ENCODE measurements at places on chromosomes 12 and 14.

- no peak for DNase-seq
Observed at GRCh38 chr12:2053691-2054090, 904 bp downstream of the CACNA1C start.

DNA sequence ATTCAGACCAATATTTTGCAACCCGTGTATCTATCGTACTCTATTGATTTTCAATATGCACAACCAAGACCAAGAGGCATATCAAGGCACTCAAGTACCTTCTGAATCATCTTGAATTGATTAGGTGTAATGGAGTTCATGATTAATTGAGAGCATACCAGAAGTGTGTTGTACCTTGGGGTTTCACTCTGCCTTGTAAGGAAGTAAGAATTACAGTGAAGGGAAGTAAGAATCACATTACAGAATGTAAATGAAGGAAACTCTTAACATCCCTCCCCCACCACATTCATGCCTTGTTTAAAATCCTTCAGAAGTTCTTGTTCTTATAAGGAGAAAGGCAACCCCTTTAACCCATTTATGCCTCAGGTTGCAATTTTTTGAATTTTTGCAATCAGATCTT is 5.4 kb upstream of the MGAT4C start:
- no peak for DNase-seq

- no peak for DNase-seq
Observed at GRCh38 chr12:20561871-20562270, 133.3 kb upstream of the SLCO1C1 start.

DNA sequence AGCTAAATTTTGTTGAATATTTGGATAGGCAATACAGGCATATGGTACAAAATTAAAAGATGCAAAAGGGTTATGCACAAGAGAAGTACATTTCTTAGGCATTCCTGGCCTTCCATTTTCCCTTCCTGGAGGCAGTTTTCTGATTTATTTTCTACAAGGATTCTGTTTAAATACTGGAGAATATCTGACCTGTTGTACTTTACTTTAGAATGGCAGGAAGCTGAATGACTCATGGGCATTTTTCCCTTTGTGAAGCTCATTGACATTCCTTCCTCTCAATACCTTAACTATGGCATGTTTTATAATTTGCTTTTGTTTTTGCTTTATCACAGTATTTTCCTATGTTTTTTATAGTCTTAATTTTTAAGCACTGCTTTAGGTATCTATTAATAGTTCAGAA is 62.7 kb downstream of the RCOR1 start:
- peak; percentile 8 for DNase-seq

DNA sequence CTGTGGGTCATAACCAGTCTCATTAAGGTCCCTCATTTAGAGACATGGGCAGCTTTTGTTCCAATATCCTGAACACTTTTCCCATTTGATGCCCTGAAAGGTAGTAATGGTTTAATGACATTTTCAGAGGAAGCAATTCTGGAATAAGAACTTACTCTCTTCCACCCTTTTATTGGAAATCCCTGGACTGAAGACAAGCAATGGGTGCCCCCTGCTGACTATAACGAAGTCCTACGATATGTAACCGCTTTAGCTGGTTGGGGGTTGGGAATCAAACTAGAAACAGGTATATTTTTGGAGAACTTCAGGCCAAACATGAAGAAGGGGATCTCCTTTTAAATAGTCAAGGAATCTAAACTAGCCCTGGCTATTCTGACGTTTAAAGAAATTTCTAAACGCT is 20.5 kb downstream of the SARNP start:
- no peak for DNase-seq

GRCh38 chr14:77640756-77641533 is 24.5 kb upstream of the SPTLC2 start:
- no peak for DNase-seq

DNA sequence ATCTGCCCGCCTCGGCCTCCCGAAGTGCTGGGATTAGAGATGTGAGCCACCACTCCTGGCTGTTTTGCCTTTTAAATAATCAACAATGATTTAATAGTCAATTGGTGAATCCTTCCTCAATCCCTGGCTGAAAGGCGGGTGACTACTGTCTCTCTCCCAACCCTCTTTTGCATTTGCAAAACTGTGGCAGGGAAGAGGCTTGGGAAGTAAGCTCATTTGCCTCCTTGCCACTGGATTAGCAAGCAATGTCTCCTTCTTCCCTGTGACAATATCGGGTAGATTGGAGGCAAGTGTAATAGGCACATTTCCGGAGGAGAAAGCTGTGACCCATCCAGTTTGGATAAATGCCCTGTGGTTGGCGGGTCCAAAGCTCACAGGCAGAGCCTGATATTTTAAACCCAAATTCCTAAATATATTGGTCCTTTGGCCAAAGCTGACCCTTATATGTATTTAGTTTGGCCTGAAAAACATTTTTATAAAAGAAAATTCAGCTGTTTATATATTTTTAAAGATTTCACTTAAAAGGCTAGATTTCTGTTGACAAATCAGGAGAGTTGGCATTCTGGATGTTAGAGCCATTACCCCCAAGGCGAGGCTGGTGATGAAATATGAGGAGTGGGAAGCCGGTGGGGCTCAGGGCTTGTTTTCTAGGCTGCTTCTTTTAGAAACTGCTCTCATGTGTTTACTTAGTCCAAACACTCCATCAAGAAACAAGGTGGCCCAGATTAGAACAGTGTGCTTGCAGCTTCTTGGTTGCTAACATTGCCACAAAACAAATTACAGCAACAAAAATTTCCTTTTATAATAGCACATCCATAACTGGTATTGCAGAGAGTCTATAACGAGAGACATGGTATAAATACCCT is 646.9 kb upstream of the TMEM132C start:
- no peak for DNase-seq

DNA sequence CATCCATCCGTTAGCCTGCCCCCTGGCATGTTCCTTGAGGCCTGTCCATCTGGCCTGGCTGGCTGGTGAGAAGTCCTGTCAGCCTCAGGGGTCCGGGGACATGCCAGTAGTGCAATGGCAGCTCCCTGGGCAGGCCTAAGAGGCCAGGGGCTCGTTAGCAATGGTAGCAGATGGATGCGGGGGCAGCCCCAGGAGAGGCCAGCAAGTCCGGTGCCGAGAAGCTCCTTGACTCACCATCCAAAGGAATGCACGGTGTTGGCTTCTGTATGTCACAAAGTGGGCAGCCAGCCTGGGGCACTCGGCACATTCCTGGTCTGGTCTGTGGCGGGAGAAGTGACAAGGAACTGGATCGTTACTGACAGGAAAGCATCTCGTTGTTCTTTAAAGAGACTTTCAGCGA is 319.9 kb downstream of the CACNA1C start:
- DNase-seq, result peak; percentile 22

DNA sequence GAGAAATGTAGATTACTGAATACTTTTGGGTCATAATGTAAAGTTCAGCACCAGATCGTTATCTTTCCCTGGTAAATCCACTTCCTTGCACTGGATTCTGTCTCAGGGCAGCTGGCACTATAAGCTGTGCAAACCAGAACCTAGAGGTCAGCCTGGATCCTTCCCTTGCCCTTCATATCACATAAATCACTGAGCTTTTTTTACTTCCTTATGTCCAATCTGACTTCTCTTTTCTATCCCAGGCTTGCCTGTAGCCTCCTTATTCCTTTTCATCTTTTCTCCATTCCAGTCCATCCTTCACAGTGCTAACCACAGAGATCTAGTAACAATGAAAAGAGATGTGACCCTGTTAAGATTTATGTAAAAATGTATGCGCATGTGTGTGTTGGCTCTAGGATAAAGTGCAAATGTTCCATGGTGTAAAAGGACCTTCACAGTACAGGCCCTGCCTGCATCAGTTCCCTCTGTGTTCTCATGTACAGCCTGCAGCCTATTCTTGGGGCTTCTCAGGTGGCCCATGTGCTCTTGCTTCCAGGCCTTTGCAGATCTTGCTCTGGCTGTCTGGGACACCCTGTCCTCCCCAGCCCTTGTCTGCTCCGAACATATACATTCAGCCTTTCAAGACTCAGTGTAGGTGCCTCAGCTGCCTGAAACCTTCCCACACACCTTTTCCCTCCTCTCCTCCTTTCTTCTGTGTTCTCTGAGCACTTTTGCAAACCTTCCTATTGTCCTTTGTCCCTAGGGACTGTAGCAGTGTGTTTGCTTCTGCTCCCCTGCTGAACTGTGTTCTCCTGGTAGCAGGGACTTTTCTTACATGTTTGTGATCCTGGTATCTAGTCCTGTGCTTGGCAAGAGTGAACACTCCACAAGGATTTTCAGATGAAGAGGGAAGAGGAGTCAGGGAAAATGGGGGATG is 30.0 kb downstream of the PELI2 start:
- DNase-seq, result no peak

- no peak for DNase-seq
Observed at GRCh38 chr14:59221568-59221967, 33.1 kb downstream of the DAAM1 start.

GRCh38 chr12:113766131-113766878 is 199.8 kb downstream of the RBM19 start:
- DNase-seq, result no peak

DNA sequence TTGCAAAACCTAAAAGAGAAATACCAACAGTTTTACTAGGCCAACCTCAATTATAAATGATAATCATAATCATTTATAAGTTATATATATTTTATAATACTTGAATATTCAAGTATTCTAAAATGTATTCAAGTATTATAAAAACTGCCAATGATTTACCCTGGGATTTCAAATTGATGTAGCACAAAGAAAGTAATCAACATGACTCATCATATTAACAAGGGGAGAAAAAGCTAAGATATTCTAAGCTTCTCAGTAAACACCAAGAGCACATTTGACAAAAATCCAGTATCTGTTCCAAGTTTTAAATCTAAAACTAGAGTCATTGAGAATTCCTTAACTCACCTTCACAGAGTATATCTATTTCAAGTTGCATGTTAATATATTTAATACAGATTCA is 56.1 kb downstream of the CAPZA3 start:
- no peak for DNase-seq

DNA sequence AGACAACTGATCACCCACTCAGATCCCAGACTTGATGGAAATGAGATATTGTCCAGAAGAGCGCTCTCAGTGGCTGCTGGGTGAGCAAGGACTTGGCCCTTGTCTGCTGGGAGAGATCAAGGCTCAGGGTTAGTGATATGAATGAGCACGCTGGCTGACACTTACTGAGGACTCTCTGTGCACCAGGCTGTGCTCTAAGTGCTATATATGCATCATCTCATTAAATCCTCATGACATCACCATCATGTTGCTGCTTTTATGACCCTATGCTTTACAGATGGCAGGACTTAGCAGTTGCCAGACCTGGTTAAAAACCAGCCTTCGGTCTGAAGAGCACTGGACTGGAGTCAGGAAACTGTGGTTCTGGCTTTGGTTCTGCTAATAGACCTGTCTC is 260.9 kb downstream of the VRK1 start:
- no peak for DNase-seq

DNA sequence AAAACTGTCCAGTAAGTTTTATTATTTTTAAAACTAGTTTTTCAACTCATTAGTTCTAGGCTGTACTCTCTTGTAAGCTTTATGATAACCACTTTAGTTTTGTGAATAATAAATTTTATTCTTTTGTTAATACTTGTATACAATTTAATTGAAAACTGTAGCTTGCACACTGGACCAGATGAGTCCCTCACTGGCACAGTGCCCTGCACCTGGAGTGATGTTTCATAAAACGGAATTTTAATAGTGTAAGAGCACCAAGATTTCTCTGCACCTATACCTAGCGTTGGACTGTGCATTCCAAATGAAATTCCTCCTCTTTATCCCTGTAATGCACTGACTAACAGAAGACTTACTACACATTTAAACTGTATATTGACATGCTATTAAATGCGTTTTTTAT is 80.8 kb downstream of the PRIMA1 start:
- no peak for DNase-seq

DNA sequence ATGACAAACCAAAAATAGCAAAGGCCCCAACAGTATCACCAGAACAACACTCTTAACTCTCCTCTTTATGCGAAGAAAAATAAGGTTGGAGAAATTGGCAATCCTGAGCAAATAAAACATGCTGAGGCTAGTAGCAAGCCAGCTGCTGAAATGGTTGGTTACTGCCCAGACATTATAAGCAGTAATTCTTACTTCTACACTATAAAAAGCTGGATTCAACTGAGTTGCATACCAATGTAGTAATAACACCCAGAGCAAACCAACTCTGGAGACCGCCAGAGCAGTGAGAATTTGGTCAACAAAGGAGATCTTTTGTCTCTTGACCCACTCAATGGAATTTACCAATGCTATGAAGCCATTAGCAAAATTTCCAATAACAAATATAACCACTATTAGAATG is 628 bp downstream of the TAS2R30 start:
- DNase-seq, result no peak

DNA sequence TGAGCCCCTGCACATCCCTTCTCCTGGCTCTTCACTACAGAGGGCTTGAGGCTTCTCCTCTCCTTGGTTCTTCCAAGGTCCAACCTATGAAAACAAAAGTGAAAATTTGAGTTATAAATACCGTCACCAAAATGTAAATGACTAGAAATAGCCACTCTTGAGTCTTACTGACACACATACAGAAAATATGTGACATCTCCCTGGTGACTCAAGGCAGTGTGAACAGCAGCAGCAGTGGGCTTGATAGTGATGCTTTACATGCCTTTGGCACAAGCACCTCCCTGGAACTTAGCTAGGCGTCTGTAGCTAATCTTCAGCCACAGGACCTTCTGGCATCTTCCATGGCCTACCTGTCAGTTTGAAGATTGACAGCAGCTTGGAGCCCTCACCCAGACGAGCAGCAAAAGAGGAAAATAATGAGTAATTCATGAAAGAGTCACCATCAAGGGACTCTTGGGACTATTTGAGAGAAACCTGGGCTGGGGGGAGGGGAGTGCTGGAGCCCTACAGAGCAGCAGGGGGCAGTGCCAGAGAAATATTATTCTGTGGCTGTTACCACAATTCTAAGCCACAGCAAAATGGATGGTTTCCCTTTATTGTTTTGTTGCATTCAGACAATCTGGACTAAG is 158.0 kb downstream of the KCNK10 start:
- no peak for DNase-seq

DNA sequence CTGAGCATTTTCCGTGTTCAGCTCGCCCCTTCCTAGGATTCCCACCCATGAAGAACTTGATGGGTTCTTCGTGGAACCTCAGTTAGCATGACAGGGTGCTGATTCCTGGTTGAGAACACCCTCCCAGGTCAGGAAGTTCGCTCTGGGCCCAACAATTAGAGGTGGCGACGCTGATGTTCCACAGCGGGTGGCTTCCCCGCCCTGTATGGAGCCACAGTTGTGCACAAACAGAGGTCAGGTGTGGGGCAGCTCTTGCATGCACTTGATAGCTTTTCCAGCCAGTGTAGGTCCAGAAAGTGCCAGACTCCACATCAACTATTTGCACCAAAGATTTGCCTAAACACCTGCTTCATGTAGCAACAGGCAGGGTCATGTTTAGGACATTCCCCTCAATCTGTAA is 788.2 kb downstream of the MED13L start:
- DNase-seq, result no peak

DNA sequence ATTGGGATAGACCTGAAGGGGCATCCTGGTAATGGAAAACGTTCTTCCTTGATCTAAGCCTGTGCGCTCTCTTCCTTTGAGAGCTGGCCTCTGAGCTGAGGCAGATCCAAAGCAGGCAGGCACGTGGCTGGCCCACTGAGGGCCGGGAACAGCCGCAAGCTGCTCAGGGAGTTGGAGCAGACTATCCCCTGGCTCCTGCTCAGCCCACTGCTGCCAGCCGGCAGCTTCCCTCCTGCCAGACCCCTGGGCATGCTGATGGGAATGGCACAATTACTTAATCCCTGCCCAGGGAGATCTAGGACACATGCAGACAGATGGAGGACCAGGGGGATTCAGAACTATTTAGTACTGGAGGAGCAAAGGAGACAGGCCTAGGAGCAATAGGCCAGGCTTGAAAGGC is 14.4 kb downstream of the NEUROD4 start:
- no peak for DNase-seq

All from RCC 7860 (cell line).